ENCODE measurements at places on chromosomes 1 and 21.

- DNase-seq = no peak
Observed at GRCh38 chr1:65964123-65964522, 171.4 kb downstream of the PDE4B start.

GRCh38 chr21:45114072-45114471, 39.7 kb downstream of the ADARB1 start:
- DNase-seq = no peak

DNA sequence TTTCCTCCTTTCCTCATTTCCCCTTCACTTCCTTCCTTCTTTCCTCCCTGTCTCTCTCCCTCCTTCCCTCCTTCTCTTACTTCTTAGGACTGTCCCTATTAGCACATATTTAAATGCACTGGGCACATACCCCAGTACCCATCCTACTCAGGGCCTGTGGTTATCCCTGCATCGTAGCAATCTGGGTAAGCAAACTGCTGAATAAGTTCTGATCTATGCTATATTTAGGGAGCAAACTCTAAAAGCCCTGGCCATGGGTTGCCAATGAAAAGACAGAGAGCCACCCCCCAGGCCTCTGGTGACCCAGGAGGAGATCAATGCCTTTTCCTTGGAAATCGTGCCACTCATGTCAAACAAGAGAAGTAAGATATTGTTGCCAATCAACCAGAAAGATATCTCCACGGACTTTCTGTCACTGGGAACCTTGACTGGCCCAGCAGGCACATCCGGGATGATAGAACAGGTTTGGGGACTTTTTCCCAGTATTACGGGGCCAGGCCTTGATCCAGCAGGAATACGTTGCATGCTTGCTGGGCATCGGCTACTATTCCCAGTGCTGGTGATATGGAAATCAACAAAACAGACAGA, 5.4 kb downstream of the FAM3B start:
- no peak for DNase-seq

GRCh38 chr1:97270508-97271307, 549.1 kb downstream of the PTBP2 start:
- no peak for DNase-seq

DNA sequence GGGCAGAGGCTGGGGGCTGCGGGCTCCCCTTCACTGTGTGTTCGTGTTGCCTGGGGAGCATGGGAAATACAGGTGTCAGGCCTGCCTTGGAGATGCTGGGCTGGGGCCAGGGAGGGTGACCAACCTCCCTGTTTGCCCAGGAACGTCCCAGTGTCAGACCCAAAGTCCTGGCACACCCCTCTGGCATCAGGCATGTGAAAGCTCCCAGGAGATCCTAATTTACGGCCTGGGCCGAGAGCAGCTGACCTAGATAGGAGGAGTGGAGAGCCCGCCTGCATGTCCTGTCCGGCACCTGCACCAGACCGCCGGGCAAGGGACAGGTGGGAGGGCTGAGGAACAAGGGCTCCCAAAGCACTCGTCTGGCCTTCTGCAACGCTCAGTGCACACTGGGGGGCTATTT, 124.8 kb downstream of the PRDM16 start:
- no peak for DNase-seq

GRCh38 chr1:26998429-26999300, 5.2 kb downstream of the TRNP1 start:
- DNase-seq = no peak

DNA sequence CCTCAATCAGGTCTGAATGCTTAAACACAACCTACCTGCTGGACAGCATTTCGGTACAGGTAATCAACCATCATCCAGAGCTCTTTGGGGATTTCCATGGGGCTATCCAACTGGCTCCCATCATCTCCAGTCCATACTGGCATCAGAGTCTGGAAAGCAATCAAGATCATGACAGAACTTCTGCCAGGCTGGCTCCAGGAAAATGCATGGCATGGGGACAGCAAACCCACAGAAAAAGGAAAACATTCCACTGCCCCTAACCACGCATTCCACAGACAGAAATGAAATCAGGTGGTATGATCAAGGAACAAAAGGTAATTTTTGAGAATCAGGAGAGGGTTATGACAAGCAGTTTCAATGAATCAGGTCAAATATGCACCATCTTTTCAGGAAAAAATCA, 9.1 kb upstream of the MTF1 start:
- DNase-seq = no peak

DNA sequence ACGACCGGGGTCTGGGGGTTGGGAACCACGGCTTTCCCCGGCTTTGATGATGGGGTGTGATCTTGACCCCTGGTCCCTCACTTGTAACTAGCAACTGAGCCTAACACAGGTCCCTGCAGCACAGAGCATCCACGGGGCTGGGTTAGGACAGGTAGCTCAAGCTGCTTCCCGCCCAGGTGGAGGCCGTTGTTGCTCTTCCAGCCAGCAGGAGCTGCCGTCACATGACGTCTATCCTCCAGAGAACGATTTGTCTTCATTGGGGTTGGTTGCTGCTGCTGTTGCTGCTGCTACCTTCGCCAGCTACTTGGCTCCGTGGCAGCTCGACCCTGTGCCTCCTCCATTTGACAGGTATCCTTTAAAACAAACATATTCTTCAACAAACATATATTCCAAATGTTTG, 74.3 kb upstream of the ADAR start:
- DNase-seq = no peak

GRCh38 chr1:206453111-206453510, 17.2 kb upstream of the IKBKE start:
- DNase-seq = no peak

GRCh38 chr1:70666381-70667140, 255.5 kb downstream of the CTH start:
- DNase-seq = no peak

DNA sequence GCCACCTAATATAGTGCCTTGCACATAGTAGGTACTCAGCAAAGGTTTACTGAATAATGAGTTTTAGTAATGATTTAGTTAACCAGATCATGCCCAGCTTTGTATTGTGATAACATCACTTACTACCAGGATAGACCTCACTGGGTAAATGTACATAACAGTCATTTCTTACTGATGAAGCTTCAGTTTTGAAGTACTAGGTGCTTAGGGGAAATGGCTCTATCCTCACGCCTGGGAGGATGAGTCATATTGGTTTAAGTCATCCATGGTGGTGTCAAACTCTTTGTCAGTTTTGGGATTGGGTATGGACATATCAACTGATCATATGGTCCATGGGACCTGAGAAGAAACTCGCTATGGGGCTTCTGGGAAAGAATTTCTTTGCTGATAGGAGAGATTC, 90.6 kb upstream of the USP24 start:
- DNase-seq = no peak

DNA sequence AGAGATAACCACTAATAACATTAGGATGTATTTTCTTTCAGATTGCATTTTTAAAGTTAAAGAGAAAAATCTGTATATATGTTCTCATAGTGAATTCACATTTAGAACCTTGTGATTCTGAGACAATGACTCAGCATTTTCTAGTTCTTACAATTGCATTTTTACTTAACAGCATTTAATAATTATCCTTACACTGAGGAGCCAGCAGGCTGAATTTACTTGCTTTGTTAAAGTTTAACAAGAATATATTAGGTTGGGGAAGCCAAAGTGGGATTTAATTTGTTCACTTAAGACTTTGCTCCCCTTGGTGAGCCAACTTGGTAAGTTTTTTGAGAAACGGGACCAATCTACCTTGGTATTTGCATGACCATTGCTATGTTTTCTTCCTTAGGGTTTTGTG, 4.5 kb downstream of the PATJ start:
- no peak for DNase-seq

DNA sequence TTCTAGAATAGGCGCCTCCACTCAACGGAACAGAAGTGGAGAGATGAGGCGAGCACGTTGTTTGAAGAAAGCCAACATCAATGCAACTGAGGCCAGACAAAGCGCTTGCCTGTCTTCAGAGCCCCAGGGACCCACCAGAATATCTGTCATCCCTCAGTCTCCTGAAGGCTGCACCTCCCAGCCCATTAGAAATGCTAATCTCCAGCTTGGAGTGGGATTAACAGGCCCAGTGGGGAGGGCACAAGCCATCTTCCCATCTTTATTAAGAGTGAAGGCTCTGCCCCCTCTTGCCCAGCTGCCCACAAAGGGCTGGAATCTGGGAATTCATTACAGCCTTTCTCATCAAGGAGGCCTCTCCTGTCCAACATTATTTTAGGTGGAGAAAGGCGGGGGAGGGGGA, 16.8 kb upstream of the CNTN2 start:
- DNase-seq = no peak

GRCh38 chr1:9058465-9058864, 11.0 kb downstream of the SLC2A5 start:
- no peak for DNase-seq

- DNase-seq = peak; percentile 54
Observed at GRCh38 chr21:41367945-41368734, 6.3 kb downstream of the MX2 start.

- DNase-seq = no peak
Observed at GRCh38 chr1:219476116-219476515, 136.8 kb downstream of the ZC3H11B start.

GRCh38 chr1:200174525-200175295, 147.2 kb downstream of the NR5A2 start:
- DNase-seq = no peak

GRCh38 chr1:93663208-93663614, 18.4 kb downstream of the BCAR3 start:
- no peak for DNase-seq

DNA sequence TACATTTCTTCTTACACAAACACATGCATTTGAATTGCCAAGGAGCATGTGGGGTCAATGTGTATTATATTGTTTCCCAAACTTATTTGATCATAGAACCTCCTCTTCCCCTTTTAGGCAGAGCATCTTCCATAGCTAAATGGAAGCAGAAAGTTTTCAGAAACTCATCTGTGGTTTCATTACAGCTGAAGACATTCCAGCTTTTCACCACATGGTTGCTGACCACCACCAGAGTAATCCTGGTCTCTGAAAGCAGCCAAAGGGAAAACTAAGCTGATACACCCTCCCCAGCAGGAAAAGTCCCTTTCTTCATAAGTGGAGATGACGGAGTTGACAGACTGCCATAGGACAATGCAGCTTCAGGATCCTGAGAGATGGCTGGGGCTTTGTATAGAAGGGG, 30.2 kb upstream of the OTUD3 start:
- DNase-seq = no peak

Measured in memory B cell (primary cell).